ENCODE measurements at places on chromosomes 6 and 20.

DNA sequence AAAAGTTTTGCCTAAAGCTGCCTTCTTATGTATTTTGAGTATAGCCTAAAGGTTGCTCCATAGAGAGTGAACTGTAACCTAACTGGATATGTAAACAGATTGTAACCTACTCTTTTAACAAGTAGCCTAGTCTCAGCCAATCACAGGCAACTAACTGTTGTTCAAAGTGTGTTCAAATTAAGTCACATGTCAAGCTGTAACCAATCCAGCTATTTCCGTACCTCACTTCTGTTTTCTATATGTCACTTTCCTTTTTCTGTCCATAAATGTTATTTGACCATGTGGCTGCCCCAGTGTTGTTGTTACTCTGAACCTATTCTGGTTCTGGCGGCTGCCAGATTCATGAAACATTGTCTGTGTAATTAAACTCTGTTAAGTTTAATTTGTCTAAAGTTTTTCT, 47.4 kb upstream of the RNGTT start:
- DNase-seq = no peak

- DNase-seq = no peak
These were observed 17.3 kb downstream of the EEF1E1 start for GRCh38 chr6:8085053-8085511.

DNA sequence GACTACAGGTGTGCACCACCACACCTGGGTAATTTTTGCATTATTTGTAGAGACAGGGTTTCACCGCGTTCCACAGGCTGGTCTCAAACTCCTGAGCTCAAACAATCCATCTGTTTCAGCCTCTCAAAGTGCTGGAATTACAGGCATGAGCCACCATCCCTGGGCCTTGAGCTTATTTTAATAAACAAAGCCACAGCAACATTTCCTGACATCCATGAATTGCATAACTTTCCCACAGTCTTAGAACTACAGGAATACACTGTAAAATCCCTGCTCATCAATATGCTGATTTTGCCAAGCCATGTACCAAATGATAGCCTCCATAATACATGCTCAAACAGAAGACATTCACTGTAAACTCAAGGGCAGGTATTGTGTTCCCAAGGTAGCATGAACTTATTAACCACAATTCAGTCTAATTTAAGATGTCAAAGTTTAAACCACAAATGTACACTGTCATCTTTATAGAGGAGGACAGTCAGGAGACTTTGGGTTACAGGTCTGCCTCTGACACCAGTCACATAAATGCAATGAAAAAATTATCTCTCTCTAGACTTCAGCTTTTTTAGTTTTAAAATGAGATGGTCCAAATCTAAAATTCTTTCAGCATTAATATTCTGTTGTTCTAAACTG, 40.0 kb downstream of the NUDT3 start:
- no peak for DNase-seq

DNA sequence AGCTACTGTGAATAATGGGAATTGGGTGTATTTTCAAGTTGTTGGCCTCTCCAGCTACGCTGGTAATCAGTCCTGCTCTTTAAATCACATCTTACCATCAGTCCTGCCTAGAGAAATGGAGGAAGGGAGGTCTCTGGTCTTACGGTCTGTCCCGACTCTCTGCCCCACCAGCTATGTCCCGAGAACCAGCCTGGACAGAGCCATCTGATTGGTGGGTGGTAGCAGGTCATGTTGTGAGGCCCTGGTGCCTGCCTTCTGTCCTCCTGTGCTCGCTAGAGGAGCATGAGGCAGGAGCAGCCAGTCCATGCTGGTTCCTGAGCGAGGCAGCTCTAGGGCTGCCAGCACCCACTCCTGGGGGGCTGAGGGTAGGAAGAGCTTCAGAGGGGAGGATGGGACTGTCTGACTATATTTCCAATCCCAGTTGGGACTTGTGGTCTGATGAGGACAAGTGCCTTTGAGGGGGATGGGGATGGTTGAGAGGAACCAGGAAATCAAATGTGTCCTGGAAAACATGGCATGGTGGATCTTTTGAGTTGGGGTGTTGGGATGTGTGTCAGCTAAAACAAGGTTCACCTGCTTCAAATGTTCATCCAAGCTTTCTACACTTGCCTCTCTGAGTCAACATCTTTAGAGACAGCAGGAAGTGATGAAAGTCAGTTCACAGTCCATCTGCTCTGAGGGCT, 33.0 kb downstream of the SYNJ2 start:
- no peak for DNase-seq

- no peak for DNase-seq
These were observed 7.1 kb downstream of the CCND3 start for GRCh38 chr6:41934278-41935192.

- no peak for DNase-seq
These were observed 122.3 kb downstream of the BANF2 start for GRCh38 chr20:17822039-17822438.

DNA sequence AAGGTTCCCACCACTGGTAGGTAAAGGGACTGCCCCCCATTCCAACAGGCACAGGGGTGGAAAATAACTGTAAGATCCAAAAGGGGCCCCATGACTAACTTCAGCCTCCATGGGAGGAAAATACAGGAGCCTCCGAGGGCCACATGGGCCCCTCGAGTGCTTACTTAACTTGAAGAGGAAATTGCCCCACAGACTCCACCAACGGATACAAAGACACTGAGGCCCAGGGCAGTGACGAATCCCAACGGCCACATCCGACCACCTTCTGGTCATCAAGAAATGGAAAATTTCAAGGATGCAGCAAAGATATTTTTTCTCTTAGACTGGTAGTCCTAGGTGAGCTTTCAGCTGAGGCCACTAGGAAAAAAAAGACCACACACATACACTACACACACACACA, 116.0 kb upstream of the MRPS10 start:
- no peak for DNase-seq

- no peak for DNase-seq
These were observed 1.7 kb upstream of the EIF6 start for GRCh38 chr20:35286077-35286898.

DNA sequence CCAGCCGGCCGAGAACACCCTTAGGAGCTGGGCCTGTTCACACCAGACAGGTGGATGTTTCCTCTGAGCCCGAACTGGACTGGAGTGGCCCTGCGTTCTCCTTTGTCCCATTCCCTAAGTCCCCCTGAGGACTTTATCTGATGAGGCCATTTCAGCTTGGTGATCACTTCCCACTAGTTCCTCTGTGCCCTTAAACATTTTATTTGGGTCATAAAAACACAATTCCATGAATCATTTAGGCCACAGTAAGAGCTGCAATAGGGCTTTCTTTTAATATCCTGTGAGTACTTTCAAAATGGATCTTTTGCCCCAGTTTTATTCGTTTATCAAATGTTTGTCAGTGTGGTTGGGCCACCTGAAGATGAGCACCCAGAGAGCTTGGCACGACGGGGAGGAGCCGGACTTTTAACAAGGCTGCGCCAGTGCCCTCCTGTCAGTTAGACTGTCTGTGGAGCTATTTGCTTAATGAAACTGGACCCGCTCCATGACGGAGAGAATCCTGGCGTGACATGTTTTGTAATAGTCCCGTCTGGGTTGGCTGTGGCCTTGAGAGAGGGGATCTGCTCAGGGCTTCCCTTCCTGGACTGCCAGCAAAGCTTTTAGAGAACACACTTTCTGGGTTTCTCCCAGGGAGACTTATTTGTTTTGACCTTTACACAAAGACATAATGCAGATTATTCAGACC, 53.5 kb downstream of the ZDHHC14 start:
- DNase-seq = no peak

- DNase-seq = no peak
These were observed 53.9 kb upstream of the SCML4 start for GRCh38 chr6:107877968-107878367.

- DNase-seq = no peak
These were observed 68.7 kb downstream of the COL19A1 start for GRCh38 chr6:69935079-69935478.

DNA sequence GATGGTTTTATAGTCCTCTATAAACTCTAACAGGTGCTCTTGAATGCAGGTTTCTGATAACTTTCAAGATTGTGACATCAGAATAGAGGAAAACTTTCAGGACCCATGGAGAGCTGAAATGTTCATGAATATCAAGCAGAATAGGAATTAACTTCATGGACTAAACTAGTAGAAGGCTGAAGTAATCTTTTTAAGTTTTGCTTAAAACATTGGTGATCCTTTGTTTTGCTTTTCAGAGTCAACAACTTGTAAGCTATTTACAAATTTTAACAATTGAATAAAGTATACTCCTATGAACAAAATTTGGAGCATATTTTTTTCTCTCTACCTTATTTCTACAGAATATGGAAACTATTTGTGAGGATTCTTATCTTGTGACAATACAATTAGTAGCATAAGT, 25.2 kb upstream of the GOPC start:
- DNase-seq = no peak

- no peak for DNase-seq
These were observed 234.3 kb upstream of the HS3ST5 start for GRCh38 chr6:114577109-114577508.

- DNase-seq = no peak
These were observed 85.0 kb downstream of the LIN28B start for GRCh38 chr6:105041880-105042279.

- DNase-seq = no peak
These were observed 240.9 kb upstream of the RNF217 start for GRCh38 chr6:124721331-124721730.

DNA sequence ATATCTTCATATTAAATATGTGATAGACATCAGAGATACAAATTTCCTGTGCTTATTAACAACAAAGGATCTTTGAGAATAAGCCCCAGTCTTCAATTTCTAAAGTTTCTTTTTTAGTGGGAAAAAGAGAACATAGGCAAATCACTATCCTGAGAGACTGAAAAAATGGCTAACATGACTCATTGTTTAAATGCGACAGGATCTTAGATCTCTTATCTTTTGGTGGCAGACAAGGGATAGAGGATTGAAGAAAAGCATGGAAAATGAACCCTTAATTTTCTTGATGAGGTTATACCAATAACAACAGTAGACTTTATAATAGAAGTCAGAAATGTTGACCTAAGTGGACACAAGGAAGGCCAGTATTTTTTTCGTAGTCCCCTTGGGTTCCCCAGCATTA, 178.6 kb upstream of the MAP3K7 start:
- DNase-seq = no peak

DNA sequence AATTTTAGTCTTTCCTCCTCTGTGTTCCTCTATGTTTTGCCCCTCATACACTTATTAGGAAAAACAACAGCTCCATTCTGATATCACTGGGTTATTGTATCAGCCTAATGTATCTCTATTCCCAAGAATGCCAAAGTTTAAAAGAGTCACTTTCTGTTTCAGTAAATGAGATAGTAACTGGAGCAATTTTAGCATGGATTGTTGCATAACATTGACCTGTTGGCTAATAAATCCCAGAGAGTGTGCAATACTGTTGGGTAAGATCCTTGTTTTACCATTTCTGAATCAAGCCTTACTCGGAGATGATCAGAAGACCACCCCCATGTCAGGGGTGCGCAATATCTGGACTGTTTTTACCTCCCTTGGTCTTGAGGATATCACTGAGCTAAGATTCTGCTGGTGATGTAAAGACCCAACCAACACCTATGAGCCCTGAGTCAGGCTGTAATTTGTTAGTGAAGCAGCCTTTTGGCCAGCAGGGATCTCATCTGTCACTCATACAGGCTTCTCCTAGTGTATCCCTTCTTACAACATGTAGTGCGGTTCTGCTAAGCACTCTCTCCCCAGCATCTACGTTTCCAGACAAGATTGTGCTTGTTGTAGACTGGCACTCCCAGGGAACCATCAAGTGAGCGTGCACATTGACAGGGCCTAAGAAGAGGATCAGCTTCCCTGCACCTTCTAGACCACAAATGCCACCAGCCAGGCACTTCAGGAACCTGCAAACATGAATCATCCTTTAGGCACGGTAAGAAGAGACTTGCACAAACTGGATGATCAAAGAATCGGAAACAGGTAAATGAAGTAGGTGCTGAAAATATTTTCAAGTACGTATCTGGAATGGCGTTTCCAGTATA, 11.5 kb upstream of the IPCEF1 start:
- DNase-seq = no peak

- DNase-seq = no peak
These were observed 5.0 kb downstream of the SLC12A5 start for GRCh38 chr20:46034039-46034438.

DNA sequence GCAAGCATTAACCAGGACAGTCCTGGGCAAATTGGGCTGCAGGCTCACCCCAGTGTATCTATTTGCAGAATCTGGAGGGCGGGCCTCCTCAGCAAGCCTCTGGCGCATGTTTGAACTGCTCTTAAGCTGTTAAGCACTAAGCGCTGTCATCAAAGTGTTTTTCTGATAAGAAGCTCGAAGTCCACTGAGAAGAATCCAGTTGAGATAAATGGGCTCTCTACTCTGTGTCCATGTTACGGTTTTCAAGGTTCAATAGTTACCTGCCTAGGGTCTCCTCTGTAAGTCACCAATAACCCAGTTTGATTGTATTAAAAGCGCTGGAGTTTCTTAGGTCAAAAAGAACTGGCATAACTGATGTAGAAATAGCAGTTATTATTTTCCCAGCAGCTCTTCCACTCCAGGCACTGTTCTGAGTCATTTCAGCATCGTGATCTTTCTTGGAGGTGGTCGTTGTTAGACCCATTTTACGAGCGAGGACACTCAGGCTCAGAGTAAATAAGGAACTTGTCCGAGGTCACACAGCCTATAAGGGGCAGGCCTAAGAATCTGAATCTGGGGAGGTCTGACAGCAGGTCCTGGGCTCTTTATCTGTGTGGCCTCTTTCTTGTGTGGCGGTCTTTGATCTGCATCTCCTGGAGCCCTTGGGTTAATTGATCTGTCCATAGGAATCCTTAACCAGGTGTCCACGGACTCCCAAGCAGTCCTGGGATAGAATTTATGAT, 207.4 kb upstream of the ZNF217 start:
- no peak for DNase-seq

DNA sequence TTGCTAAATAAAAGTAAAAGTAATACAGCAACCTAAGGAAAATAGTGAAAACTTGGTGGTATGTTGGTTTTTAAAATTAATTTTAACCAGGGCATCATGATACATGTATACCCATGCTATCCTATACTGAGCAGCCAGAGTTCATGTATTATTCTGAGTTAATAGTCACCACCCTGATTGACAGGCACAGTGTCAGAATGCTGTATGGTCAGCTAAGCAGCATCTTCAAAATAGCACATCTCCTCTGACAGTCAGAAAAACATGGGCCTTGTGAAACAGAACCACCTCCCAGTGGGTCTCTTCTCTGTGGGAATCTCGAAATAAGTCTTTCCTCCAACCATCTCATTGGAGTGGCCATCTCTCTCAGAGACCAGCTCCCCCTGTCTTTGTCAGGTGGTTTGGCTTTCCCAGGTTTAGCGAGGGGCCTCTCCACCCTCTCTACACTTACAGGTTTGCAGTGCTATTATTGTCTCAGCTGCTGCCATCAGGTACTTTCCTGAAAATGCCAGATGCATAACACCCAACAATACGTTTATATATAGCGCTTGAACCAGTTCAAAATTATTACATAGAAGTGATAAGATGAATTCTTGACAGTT, 47.1 kb upstream of the RNF8 start:
- no peak for DNase-seq

- DNase-seq = no peak
These were observed 211.6 kb upstream of the MARCKS start for GRCh38 chr6:113645576-113645970.

Measured in retina (tissue), 1 donor.